ENCODE measurements at places on chromosomes 5 and 9.

GRCh38 chr9:89397471-89397870 is 79.2 kb downstream of the SECISBP2 start:
- no peak for ATAC-seq

GRCh38 chr9:93116072-93116961 is 17.7 kb downstream of the NINJ1 start:
- ATAC-seq, result no peak

GRCh38 chr5:125059255-125060002 is 313.0 kb upstream of the ZNF608 start:
- ATAC-seq, result no peak

DNA sequence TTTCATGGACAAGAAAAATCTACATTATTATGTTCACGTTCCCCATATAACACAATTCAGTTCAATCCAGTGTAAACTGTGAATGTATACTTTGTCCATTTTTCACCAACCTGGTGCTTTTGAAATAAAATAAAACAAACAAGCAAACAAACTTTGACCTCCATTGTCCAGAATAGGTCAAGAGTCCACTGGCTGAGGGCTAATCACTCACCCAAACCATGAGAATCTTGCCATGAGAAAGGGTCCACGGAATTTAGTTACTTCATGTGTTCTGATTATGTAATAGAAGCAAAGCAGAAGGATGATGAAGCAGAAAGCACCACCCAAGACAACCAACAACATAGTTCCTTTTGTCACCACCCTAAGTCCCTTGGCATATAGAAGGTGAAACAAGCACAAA is 28.7 kb downstream of the DIAPH1 start:
- ATAC-seq, result no peak

DNA sequence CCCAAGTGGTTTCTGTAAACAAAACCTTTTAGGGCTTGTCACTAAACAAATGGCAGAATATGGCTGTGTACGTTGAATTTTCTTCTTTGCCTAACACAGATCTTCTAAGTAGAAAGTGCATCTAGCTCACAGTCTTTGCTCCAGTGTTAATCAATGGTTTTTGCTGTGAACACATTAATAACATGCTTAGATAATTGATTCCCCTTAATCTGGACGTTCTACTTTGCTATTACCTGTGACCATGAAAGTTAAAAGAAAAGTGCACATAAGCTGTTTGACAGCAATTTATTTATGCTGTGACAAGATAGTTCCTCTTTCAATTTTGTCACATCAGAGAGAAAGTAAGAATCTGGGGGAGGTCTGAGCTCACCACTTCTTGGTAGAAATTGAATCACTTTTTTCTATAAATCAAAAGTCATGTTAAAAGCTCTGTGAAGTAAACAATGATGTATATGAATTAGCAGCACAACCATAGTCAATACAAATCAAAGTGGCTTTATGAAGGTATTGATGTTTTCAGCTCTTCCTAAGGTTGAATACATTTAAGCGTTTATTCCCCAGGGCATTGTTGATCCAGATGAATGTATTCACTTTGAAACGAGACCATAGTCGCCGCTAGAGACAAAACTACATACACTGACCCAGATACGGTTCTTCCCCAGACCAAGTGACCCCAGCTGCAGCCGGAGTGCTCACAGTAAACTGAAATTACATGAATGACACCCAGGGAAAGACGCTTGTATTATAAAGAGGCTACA is 174.6 kb upstream of the ZNF608 start:
- no peak for ATAC-seq

- no peak for ATAC-seq
Measured at GRCh38 chr9:127535834-127536233, 76.2 kb upstream of the STXBP1 start.

DNA sequence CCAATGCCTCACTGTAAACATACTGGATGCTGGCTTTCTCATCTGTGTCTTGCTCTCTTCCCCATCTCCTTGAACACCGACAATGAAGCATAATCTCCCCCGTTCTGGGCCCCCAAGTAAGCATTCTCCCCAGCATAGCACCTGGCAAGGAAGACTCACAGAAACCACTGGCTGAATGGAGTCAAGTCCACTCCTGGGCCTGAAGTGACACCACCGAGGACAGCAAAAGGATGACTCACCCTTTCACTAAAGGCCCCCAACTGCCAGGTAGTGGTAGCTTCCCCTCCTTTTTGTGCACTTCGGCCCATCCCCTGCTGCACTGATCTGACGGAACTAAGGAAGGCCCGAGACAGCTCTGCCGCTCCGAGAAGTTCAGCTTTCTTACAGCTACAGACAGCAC is 9.4 kb downstream of the VDAC1 start:
- ATAC-seq, result no peak

- ATAC-seq, result no peak
Measured at GRCh38 chr5:52837068-52837467, 49.4 kb downstream of the ITGA1 start.

DNA sequence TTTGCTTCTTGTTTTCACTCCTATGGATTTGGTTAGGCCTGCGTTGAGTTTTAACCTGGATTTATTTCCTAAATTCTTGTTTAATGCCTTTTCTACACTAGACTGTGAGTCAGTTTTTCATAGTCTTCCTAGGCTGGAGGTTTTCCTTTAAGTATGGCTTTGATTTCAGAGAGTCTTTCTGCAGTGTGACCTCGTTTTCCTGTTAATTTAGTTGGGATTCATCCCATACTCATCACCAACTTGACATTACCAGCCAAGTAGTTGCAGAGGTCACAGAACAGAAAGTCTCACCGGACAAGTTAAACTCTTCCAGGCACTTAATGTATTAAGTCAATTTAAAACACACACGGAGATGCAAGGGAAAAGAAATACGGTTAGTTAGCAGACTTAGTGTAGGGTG is 29.7 kb upstream of the AUH start:
- no peak for ATAC-seq

DNA sequence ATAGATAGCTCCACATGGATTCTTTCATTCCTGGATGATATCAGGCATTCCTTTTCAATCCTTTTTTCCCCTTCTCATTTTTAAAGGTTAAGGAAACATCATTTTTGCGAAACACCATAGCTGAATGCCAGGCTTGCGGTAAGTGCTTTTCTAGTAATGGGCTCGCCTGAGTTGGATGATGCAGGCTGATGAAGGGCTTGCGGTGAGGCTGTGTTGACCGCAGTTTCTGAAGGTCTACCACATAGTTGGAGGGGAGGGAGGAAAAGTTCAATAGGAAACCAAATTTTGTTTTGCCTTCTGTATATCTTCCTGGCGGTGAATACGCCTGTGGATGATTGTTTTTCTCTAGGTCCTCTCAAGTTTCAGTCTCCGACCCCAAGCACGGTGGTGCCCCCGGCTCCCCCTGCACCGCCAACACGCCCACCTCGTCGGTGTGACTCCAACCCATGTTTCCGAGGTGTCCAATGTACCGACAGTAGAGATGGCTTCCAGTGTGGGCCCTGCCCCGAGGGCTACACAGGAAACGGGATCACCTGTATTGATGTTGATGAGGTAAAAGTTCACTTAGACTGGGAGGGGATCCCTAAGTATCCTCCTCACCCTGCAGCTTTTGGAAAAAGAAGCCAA is 24.3 kb downstream of the THBS4 start:
- no peak for ATAC-seq

GRCh38 chr5:54175-54730 is 37.7 kb upstream of the PLEKHG4B start:
- no peak for ATAC-seq

DNA sequence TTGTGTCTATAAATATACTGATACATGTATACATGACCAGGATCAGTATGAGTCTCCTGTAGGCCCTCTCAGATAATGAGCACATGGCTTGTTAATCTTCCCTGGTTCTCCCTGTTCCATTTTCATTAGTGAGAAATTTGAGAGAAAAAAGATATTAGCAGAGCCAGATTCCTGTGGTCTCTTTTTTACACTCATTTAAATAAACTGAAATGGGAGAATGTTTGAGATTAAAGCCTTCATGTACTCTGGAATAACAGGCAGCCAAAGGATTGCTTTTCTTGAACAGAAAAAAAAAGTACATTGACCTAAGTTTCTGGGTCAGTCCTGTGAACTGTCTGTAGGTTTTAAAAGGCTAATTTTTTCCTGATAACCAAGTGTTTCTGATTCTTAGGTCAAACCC is 44.2 kb downstream of the PWWP2A start:
- ATAC-seq, result no peak

- peak; percentile 88 for ATAC-seq
Measured at GRCh38 chr5:167642779-167643517, 648.5 kb upstream of the WWC1 start.

GRCh38 chr9:34690983-34691935 is at the start of gene CCL19:
CCL19 (minus strand) TSS chr9:34691276; CDS start chr9:34691139, 137 bp downstream.
- no peak for ATAC-seq

- no peak for ATAC-seq
Measured at GRCh38 chr5:75243100-75243499, 6.4 kb upstream of the ANKRD31 start.

- ATAC-seq, result no peak
Measured at GRCh38 chr5:151424892-151425523, 22.4 kb upstream of the SLC36A1 start.

- ATAC-seq, result no peak
Measured at GRCh38 chr5:20476016-20476415, 488.0 kb upstream of the CDH18 start.

DNA sequence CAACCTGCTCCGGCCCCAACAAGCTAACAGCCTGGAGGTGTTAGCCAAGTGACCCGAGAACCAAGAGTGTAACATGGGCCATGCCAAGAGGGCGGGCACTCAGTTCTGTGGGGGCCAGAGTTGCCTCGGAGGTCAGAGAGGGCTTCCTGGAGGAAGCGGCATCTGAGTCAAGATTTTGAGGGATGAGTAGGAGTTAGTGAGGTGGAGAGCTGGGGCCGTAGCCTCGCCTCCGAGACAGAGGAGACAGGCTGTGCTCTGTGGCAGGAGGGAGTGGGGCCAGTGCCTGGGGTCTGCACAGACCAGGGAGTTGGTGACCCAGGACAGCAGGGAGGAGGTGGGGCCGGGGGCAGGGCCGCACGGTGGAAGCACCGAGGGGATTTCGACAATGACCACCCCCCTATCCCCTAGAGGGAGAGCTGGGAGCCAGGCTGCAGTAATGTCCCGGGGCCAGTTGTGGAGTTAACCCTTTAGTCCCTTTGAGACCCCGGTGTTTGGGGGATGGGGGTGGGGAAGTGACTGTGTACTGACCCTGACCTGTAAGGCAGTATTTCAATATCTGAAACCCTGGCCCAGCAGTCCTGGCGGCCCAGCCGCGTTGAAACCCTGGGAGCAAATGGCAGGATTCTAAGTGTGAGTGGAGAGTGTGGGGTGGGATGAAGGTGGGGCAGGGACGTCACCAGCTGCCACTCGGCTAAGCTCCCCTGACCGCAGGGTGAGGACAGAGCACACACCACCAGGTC is 148.7 kb upstream of the COL5A1 start:
- no peak for ATAC-seq

GRCh38 chr5:68843624-68844364 is 250.0 kb upstream of the SLC30A5 start:
- ATAC-seq, result no peak

GRCh38 chr9:127447416-127448111 is 3.6 kb downstream of the RPL12 start:
- ATAC-seq, result no peak

GRCh38 chr5:102666164-102666946 is 88.8 kb upstream of the PAM start:
- peak; percentile 64 for ATAC-seq

GRCh38 chr5:157182143-157182757 is 1.6 kb downstream of the ITK start:
- no peak for ATAC-seq

GRCh38 chr9:95954940-95955339 is 79.4 kb downstream of the ERCC6L2 start:
- ATAC-seq, result no peak

GRCh38 chr5:141135030-141135717 is at the start of gene PCDHB5:
PCDHB5 (plus strand) TSS chr5:141135206; CDS start chr5:141135435, 229 bp downstream.
- ATAC-seq, result no peak

DNA sequence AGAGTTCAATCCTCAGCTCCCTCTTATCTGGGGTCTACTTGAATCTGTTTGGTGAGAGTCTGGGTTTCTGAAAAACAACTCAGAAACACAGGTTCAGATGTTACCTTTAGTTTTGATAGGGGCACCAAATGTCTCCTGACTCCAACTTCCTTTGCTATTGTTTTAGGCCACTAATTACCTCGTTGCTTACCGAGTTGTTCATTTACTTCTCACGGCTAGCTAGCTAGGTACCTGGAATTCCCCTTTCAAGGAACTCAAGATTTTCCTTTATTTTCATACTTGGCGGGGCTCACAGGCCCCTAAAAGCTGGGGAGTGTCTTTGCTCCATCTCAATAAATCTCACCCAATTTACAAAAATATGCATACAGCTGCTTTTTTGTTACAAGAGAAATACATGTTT is 111.4 kb downstream of the SLC28A3 start:
- ATAC-seq, result no peak

DNA sequence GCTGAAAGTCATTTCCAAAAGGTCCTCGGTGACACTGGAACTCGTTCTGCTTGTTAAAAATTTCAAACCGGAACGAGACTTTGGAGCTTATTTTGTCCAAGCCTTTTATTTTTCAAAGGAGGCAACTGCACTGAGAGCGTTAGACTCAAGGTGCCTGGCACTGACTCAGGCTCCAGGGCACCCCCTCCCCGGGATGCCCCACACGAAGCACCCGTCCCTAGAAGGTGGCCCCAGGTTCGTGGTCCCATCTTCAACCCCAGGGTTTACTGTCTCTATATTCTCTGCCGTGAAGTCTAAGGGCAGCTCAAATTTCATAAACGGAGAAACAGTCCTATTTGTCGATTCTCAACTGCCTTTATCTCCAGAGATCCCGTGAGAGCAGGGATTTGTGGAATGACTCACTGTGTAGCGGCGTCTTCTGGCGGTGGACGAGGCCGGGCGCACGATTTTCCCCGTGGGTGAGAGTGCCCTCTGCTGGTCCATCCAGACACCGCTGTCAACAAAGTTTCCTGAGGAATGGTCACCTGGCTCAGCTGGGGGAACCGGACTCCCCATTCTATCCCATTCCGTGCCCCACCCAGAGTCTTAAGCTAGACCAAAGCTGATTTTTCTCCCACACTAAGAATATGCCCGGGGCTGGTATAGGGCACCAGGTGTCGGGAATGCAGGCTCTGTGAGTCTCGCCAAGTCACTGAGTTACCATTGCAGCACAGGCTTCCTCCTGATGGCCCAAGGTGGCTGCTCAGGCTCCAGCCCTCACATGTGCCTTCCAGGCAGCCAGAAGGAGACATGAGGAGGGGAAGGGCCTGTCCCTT is 27.1 kb upstream of the SLC6A19 start:
- peak; percentile 92 for ATAC-seq

- peak; percentile 64 for ATAC-seq
Measured at GRCh38 chr9:89079391-89079790, 88.1 kb downstream of the S1PR3 start.

Measured in SK-N-SH treated with all-trans-retinoic acid at 6 μM for 48 hours (cell line).